Eye (tissue), 1 donor: ENCODE measurements at places on chromosomes 2 and 18.

GRCh38 chr2:100959225-100959880 lies 42.7 kb upstream of the RPL31 start:
- no peak for DNase-seq

GRCh38 chr2:230010501-230010900 lies 58.2 kb downstream of the SLC16A14 start:
- DNase-seq = no peak

GRCh38 chr2:197205585-197206215 lies 104.9 kb downstream of the ANKRD44 start:
- no peak for DNase-seq

GRCh38 chr2:217535957-217536708 lies 466.7 kb downstream of the TNS1 start:
- DNase-seq = no peak

DNA sequence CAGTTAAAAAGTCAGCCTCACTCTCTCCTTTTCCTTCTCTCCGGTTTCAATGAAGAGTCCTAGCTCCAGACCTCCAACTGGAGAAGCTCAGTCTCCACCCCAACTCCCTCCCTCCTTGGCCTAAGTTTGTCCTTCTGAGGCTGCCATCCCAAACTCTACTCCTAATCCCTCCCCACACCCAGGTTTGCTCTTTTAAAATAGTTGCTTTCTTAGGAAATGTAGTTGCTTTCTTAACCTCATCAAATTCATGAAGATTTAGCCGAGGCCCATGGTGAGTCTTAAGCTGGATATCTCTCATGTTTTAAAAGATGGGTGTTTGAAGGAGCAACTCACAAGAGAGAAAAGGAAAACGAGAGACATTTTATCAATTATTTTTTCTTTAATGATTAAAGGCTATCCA lies 937 bp upstream of the LANCL1 start:
- DNase-seq = peak; percentile 48

GRCh38 chr2:239589833-239590232 lies 189.0 kb upstream of the HDAC4 start:
- peak; percentile 74 for DNase-seq

- DNase-seq = no peak
Observed at GRCh38 chr2:101111917-101112771, 39.0 kb downstream of the TBC1D8 start.

- no peak for DNase-seq
Observed at GRCh38 chr18:56026509-56026908, 438.5 kb upstream of the TCF4 start.

DNA sequence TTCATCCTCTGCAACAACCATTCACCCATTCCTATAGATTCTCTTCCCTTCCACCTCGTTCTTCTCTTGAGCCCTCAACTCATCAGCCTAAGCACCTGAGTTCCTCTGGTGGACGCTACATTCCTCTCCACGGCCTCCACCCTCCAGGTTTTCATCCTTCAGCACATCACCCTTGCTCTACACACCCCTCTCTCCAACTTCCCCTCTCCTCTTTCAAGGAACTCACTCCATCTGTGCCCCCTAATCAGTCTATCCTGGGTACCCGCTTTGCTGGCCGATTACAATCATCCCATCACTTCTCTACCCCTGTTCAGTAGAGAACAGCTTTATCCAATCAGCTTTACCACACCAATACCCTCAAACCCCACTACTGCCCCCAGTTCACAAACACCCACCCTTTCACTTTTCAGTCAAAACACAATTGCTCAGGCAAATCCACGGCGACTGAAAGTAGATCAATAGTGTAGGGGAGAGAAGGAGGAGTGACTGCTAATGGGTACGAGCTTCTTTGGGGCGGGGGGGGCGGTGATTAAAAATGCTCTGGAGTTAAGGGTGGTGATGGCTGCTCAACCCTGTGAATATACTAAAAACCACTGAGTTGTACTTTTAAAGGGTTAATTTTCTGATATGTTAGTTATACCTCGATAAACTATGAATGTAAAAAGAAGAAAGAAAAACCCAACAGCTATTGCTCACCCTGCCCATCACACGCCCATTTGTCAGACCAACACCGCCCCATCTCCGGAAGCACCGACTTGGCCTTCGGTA lies 857 bp downstream of the DYM start:
- DNase-seq = peak; percentile 58

GRCh38 chr2:100394111-100394641 lies 23.3 kb downstream of the CHST10 start:
- DNase-seq = no peak

DNA sequence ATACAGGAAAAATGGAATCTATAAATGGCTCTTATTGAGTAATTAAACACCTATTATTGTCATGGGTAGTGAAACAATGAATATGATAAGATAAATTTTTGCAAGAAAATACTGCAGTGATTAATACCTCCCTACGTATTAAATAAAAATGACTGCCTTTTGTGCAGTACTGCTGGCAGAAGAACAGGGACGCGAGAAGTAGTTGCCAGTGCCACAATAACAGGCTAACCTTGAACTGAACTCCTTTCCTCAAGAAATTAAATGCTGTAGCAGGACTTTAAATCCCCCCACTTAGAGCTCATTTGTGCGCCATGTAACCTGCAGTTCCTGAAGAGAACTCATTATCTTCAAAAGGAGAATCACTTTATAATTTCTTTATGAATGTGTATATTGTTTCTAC lies 24.6 kb downstream of the FIGN start:
- DNase-seq = no peak

GRCh38 chr18:4101009-4101408 lies 354.1 kb downstream of the DLGAP1 start:
- no peak for DNase-seq

DNA sequence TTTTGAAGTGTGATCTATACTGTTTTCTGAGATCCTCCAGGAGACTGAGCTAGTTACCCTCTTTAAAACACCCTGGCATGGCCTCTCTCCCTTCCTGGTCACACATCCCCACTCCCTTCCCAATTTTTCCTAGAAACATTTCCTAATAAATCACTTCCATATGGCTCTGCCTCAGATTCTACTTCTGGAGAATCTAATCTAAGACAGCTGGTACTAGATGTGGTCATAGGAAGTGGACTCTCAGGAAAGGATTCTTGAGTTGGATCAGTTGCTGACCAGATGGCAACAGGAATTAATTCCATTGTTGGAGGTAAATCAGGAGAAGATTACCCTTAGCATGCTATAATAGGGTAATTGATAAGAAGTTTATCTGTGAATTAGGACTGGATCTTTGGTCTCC lies 310.5 kb downstream of the SATB2 start:
- peak; percentile 15 for DNase-seq

DNA sequence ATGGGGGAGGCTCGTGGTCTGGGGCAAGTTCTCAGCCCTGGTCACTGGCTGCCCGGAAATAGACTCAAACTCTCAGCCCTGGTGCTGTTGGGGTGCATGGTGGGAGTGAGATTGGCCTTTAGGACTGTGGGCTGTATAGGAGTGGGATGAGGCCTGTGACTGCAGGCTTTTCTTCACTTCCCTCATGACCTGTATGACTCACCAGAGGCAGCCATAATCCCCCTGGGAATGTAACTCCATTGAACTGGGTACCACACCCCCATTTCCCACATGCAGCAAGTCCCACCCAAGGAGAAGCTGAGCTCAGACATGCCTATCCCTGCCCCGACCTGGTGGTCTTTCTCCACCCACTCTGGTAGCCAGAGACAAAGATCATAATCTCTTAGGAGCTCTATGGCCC lies 177.7 kb upstream of the OSR1 start:
- DNase-seq = no peak

- no peak for DNase-seq
Observed at GRCh38 chr2:43060390-43061016, 165.9 kb downstream of the ZFP36L2 start.

GRCh38 chr2:14866736-14867352 lies 234.3 kb downstream of the LRATD1 start:
- no peak for DNase-seq

GRCh38 chr2:197878792-197879191 lies 74.4 kb downstream of the PLCL1 start:
- no peak for DNase-seq

GRCh38 chr2:218711550-218711929 lies 905 bp downstream of the TTLL4 start:
- DNase-seq = peak; percentile 65

GRCh38 chr2:181781078-181781786 lies 100.9 kb upstream of the NEUROD1 start:
- no peak for DNase-seq

DNA sequence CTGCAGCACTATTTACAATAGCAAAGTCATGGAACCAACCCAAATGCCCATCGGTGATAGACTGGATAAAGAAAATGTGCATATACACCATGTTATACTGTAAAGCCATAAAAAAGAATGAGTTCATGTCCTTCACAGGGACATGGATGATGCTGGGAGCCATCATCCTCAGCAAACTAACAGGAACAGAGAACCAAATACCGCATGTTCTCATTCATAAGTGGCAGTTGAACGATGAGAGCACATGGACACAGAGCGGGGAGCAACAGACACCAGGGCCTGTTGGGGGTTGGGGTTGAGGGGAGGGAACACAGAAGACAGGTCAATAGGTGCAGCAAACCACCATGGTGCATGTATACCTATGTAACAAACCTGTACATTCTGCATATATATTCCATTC lies 33.5 kb downstream of the HNMT start:
- no peak for DNase-seq

DNA sequence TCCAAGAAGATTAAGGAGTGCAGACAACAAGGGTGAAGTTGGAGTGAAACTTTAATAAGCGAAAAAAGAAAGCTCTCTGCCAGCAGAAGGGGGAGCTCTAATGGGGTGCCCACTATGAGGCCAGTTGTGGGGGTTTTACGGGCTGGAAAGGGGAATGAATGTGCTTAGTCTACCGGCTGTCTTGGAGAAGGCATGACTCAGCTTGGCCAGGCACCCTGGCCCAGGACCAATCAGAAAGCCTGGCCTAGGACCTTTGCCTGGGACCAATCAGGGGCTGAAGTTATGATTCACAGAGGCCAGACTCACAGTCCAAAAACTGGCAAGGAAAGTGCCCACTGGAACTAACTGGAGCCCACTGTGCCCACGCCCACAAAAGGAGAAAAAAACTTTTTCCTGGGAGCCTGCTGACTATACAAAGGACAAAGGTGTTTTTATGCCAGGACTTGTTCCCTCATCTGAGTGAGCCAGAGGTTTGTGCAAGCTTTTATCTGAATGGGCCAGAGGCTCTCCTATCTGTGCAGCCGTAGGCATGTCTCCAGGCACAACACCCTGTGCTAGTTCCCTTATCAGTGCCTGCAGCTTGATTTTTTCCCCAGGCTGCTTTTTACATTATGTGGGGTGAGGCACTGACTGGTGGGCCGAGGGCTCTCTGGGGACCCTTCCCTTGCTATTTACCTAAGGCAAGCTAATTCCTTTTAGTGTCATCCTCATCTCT lies 18.6 kb downstream of the CMPK2 start:
- no peak for DNase-seq

GRCh38 chr2:236086971-236087465 lies 81.2 kb downstream of the GBX2 start:
- DNase-seq = peak; percentile 79

GRCh38 chr2:102271844-102272243 lies 39.5 kb upstream of the IL1RL1 start:
- no peak for DNase-seq

DNA sequence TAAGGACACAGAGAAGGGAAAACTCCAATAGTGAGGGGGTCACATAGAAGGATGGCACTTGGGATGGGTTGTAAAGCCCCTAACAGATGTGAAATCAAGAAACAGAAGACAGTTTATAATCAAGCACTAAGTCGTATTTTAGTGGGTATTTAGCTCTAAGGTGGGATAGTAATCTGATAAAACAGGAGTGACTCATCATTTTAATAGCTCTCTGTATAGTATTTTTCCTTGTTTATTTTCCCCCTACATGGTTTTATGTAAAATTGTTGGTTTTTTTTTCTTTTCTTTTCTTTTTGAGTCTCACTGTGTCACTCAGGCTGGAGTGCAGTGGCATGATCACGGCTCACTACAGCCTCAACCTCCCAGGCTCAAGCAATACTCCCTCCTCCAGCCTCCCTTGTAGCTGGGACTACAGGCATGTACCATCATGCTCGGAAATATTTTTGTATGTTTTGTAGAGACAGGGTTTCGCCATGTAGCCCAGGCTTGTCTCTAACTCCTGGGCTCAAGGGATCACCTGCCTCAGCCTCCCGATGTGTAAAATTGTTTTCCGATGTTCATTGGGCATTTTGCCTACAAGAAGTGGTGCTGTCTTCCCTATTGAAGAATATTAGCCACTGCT lies 142.6 kb upstream of the SERPINE2 start:
- no peak for DNase-seq

- no peak for DNase-seq
Observed at GRCh38 chr2:134252092-134252750, 1.7 kb upstream of the MGAT5 start.

GRCh38 chr2:85276571-85277118 lies 51.1 kb downstream of the TGOLN2 start:
- DNase-seq = no peak

DNA sequence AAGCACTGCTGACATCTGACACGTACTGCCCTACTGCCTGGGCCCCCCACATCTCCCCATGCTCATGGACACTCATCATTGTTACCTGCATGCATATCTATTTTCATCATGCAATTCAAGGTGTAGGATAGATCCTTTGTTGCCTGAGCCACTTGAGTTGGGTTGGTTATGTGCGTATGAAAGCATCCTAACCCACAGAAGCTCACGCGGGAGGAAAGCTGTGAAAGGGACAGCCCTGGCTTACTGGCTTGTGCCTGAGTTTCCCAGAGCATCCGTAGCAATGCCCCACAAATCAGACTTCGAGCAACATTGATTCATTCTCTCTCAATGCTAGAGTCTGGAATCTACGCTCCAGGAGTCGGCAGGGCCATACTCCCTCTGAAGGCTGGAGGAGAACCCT lies 285.5 kb downstream of the PHLPP1 start:
- DNase-seq = no peak

DNA sequence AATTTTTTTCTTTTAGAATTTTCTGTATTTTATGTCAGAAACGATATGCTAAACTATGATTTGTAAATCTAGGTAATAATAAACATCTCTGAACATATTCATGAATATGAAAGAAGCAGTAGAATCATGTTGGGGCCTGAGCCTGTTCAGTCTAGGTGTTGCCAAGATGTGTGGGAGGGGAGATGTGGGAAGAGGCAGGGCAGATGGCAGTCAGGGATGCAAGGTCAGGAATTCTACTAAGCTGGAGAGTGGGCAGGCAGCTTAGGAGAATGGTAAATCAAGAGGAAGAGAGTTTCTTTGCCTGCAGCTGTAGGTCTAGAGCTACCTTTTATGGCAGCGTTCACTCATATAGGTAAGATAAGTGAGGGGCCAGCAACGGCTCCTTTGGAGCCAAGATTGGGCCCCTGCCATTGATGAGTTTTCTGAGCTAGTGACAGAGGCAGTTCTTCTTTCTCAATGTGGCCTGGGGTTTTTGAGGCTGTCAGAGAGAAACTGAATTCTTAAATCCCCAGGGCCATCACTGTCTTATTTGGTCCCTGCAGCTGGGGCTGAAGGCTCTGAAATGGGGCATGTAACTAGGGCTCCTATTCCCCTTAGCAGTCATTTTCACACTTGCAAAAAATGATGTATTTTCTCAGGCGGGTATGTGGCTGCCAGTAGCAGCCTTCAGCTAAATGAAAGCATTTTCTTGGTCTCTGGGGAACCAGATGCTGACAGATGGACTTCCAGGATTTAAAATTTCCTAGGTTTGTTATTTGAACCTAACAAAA lies 232.8 kb downstream of the PIK3C3 start:
- peak; percentile 60 for DNase-seq
